ENCODE measurements at places on chromosomes 5 and 9.

DNA sequence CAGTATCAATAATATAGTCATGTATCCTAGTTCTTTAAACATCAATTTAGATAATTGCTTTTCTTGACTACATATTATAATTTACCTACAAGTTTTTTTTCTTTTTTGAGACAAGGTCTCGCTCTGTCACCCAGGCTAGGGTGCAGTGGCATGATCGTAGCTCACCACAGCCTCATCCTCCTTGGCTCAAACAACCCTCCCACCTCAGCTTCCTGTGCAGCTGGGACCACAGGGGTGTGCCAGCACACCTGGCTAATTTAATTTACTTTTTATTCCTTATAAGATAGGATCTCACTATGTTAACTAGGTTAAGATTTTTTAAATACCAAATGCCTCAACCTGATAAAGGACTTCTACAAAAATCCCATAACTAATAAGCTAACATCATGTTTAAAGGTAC lies 21.1 kb downstream of the UIMC1 start:
- no peak for DNase-seq

DNA sequence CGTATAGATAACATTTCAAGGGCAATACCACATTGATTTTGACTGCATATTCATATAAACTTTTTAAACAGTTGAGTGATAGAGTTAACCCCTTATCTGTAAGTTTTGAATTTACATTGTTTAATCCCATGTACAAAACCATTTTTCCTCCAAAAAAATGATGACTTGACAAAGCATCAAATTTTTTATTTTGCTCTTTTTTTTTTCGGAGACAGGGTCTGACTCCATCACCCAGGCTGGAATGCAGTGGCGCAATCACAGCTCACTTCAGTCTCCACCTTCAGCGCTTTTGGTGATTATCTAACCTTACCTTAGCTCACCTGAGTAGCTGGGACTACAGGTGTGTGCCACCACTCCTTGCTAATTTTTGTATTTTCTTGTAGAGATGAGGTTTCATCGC lies 1670.1 kb upstream of the CDH9 start:
- DNase-seq = no peak

DNA sequence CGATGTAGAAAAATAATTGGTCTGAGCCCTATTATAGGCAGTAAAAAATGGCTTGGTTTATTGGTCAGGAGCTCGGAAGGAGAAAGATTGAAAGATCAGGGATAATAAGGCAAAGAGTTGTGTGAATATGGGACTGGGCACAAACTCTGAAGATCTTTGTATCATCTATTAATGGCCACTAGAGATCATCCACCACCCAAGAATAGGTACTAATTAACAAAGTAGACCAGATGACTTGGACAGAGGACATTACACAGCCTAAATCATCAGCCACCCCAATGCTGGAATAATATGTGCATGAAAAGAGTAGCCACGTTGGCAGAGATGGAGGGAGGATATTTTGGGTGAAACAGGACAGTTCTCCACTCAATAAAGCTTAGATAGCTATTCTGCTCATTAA lies 364.1 kb downstream of the EFNA5 start:
- no peak for DNase-seq

DNA sequence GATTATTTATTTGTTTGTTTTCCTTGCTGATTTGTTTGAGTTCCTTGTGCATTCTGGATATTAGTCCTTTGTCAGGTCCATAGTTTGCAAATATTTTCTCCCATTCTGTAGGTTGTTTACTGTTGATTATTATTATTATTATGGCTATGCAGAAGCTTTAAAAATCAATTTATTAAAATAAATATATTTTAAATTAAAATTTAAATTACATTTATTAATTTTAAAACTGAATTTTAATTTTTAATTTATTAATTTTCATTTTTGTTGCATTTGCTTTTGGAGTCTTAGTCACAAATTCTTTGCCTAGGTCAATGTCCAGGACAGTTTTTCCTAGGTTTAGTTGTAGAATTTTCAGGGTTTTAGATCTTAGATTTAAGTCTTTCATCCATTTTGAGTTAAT lies 50.9 kb downstream of the SVEP1 start:
- no peak for DNase-seq

DNA sequence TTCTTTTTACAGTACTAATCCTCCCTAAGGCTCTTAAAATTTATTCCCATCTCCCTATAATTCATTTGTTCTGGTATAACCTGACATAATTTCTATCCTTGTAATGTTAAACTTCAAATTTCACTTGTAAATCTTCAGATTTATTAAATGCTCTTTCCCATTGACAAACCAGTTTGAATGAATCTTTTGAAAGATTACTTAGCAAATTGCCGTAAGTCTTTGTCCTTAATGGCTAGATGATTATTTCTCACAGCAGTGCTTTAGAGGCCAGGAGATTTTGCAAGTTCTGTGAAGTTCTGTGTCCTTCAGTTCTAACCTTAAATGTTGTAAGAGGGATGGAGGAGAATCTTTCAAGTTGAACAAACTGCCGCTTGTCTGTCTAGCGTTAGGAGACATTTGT lies 4.2 kb downstream of the SLC44A1 start:
- DNase-seq = no peak

- no peak for DNase-seq
These were observed 86.6 kb downstream of the KCNN2 start for GRCh38 chr5:114448481-114448880.

DNA sequence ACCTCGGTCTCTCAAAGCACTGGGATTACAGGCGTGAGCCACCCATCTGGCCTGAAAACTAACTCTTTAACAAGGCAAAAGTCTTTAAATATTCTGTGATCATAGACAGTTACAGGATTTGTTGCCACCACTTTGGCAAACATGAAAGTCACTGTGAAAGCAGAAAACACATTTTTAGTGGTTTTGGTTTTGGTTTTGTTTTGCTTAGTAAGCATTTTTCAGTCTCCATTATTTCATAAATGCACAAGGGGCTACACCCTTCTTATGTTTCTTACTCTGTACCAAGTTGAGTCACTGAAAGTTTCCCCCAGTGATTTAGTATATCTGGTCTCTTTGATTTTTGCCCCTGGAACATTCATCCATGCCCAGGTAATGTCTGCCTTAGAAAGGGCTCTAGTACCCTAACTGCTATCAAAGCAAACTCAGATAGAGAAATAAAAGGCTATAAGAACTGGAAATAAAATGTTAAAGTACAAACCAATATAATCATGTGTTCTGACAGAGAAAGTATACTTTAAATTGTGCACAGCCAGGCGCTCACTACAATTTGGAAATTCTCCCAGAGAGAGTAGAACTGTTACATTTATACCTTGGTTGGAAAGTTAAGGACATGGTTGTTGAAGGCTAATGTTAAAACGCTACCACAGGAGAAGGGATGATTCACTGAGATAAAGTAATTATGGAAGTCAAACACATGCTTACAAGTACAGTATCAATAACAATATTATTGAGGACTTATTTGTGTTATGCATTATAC lies 1022.5 kb upstream of the DMAC1 start:
- no peak for DNase-seq

GRCh38 chr5:170292179-170293104 lies 5.1 kb downstream of the LCP2 start:
- no peak for DNase-seq

DNA sequence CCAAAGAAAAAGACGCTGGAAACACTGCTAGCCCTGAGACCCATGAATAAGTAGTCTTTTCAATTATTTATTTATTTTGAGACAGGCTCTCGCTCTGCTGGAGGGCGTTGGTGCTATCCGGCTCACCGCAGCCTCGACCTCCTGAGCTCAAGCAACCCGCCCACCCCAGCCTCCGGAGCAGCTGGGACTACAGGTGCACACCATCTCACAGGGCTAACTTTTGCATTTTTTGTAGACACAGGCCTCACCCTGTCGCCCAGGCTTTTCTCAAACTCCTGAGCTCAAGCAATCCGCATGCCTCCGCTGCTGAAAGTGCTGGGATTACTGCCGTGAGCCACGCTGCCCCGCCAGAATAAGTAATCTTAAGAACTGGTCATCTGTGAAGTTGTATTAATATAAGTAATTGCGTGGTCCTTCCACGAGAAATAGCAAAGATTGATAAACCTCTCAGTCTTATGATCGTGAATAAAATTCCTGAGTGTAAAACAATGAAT lies 1.6 kb downstream of the ANXA2R start:
- no peak for DNase-seq

GRCh38 chr9:95147452-95148207 lies 169.9 kb downstream of the FANCC start:
- no peak for DNase-seq

DNA sequence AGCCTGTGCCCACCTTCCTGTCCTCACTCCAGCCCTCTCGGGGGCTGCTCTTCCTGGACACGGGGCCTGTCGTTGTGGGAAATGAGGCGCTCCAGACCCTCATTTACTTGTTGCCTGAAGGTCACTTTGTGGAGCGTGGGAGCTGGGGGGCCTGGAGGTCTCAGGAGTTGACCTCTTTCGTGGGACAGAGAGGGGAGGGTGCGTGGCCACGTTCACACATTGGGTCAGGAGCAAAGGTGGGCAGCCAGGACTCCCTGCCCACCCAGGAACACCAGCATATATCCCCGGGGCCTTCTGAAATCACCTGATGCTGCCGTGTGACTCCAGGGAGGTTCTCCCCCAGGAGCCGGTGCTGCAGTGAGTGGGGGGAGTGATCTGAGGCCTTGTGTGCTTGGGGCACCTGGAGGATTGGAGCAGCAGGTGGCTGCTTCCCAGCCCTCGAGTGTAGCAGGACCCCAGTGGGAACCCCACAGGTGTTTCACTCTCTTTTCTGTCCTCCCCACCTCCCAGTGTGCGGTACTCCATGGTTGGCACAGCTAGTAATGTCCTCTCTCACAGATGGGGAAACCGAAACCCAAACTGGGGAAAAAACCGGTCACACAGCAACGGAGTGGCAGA lies 20.3 kb downstream of the NCS1 start:
- no peak for DNase-seq

DNA sequence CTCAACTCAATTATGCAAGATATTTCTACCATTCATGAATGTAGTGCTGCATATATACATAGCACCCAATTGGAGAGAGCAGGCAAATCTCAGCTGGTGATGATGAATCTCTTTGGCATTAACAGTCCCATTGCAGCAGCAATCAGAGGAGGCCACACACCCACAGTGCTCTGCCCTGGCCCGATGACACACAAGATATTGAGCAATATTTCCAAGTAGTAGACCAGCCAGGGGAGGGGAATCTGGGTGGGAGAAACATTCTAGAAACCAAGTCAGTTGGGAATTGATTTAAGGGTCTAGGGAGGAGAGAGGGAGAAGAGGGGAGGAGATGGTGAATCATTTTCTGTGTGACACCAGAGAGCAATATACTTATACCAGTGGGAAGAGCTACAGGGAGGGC lies 14.9 kb upstream of the C5orf63 start:
- DNase-seq = no peak

GRCh38 chr5:40680741-40681362 lies 1.1 kb downstream of the PTGER4 start:
- DNase-seq = no peak

DNA sequence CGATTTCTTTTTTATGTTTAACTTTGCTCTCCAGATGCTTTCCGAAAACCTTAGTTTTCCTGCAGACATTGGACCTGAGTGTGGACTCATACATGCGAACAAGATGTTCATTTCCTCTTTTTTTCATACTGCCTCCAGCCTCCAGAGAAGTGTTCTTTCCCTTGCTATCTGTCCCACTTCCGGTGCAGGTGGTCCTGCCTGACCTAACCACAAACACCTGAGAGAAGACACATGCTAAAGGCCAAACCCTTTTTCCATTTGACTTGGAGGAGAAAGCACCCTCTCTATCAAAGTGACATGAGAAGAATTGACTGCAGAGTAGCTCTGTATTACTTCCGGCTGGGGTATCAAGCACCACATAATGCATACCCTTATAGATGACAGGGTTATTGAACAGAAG lies 334.0 kb downstream of the ARHGEF28 start:
- DNase-seq = no peak

DNA sequence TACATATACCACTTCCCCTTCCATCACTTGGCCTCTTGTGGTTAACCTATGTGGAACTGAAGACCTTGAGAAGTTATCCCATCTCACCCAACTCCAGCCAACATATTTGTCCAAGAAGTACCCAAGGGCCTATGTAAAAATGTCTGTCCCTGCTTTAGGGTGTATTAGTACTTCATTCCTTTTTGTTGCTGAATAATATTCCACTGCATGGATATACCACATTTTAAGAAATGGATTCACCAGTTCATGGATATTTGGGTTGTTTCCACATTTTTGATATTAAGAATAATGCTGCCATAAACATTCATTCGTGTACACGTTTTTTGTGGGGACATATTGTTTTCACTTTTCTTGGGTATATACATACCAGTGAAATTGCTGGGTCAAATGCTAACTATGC lies 28.6 kb downstream of the IDNK start:
- no peak for DNase-seq

DNA sequence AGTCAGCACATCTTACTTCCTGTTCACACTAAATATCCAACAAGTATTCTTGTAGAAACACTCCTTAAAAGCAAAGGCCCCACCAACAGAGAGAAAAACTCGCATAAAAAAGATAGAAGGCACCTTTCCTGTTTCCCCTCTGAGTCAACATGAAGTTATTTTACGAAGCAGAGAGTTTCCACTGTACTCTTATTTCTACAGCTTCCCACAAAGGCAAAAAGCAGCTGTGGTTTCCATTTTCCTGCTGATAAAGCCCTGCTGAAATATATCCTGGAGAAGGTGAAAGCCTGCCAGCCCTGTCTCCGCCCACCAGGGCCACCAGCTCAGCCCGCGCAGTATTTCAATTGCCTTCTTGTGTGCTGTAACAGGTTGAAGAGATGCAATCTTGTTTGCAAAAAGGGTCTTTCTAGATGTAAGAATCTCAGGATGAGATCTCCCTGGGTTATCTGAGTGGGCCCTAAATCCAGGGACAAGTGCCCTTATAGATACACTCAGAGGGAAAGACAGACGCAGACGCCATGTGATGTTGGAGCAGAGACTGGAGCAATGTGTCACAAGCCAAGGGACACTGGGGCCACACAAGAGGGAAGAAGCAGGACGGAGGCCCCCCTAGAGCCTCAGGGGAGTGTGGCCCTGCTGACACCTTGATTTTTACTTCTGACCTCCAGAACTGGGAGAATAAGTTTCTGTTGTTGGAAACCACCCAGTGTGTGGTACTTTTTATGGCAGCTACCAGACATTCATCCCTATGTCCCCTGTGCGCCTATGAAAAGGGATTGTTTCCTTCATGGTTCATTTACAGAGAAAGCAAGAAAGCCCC lies 19.9 kb downstream of the SEMA4D start:
- no peak for DNase-seq

DNA sequence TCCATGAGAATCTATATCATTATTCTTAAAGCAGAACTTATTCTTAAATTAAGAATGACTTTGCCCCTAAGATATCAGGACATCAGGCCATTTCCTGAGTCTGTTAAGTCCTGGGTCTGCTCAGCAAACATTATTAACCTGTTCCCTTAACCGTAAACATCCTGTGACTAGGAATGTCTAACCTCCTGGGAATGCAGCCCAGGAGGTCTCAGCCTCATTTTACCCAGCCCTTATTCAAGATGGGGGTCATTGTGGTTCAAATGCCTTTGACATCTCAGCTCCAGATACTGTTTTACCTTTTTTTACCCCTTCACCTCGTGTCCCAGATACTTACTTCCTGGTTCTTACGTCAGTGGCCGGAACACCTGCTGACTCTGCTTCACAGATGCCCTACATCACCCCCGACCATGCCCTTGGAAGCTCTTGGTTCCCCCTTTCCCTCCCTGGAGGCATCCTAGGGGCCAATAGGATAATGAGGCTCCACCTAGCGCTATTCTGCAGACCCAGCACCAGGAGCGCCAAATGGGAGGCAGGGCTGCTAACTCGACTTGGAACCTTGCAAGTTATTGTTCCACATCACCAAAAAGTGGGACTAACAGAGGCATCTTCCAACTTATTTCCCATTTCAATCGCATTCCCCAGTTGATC lies 182.5 kb downstream of the MED10 start:
- no peak for DNase-seq
